ENCODE measurements at places on chromosomes 12 and 14.

- DNase-seq = no peak
Measured at GRCh38 chr12:88931598-88931997, 351.3 kb upstream of the KITLG start.

- DNase-seq = no peak
Measured at GRCh38 chr14:95679998-95680735, 6.1 kb upstream of the TCL1B start.

DNA sequence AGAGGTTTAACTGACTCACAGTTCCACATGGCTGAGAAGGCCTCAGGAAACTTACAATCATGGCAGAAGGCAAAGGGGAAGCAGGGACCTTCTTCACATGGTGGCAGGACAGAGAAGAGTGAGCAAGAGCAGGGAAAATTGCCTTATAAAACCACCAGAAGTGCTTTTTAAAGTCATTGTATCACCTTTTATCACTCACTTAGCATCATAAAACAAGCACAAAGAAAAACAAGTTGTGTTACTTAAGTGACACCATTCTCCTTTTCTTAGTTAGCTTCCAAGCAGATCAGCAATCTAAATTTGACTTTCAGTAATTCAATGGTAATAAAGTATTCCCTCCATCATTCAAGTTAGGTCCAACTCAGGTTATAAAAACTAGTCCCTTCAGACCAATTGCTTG is 28.5 kb downstream of the OSBPL8 start:
- DNase-seq = no peak

DNA sequence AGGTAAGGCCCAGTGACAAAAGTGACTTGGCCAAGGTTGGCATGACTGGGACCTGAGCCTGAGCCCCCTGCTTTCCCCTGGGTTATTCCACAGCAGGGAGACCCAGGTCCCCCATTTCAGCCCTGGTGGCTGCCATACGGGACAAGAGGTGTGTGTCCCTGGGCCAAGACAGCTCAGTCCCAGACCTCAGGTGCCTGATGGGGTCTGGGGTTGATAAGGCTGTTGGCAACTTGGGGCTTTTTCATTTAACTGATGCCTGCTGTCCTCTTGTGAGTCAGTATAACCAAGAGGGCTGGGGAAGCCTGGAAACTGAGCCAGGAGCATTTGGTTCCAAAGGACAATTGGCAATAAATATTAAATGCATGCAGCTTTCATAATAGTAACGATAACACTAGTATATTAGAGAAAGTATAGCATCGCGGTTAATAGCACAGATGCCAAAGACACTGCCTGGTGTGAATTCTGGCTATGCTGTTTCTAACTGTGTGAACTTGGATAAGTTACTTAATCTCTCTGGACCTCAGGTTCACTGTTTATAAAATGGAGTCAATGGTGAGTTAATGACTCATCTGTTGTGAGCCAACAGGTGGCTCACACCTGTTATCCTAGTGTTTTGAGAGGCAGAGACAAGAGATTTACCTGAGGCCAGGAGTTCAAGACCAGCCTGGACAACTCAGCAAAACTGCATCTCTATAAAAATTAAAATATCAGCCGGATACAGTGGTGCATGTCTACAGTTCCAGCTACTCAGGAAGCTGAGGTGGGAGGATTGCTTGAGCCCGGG is 898 bp downstream of the SDSL start:
- DNase-seq = no peak

- no peak for DNase-seq
Measured at GRCh38 chr14:65169351-65169750, 67.0 kb upstream of the MAX start.

GRCh38 chr12:24746864-24747263 is 202.0 kb downstream of the BCAT1 start:
- DNase-seq = no peak

DNA sequence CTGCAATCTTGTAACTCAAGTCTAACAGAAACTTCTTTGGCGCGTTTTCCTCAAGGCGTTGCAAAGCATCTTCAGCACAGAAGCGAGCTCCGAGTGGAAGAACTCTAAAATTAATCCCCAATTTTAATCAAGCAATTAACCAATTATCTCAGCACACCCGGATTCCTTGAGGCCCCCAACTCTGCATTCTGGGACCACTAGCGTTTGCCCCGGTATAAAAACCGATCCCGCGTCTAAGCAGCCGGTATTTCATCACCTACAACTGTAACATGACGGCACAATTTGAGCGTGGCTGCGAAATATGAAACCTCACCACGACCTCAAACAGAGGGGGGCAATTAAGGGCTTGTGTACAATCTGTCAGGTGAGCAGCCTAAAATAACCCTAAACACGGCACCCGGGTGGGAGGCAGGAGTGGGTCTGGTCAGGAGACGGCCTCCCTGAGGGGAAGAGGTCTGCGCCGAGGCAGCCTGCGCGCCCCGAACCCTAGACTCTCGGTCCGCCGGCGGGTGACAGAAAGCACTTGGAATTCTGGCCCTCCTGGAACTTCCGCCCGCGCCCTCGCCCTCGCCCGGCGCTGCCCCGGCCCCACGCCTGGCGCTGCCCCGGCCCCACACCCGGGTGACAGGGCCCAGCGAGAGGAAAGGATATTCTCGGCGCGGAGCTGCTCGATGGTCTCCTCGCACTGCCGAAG is 594 bp downstream of the ZCCHC8 start:
- no peak for DNase-seq

GRCh38 chr14:34063470-34064164 is 112.7 kb upstream of the EGLN3 start:
- no peak for DNase-seq

DNA sequence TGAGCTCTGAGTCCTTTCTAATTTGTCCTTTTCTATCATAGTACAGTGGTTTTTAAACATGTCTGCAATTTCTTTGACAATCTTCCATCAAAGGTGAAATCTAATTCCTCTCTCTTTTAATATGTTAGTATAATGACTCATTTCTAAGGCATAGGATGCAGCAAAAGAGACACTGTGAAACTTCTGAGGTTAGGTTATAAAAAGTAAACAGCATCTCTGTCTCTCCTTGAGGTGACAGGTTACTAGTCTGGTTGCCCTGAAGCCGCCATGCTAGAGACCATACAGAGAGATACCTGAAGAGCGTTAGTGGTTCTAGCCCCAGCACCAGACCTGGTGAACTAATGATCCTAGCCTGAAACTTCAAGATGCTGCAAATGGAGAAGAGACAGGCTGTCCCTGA is 114.3 kb downstream of the PPM1A start:
- DNase-seq = no peak

DNA sequence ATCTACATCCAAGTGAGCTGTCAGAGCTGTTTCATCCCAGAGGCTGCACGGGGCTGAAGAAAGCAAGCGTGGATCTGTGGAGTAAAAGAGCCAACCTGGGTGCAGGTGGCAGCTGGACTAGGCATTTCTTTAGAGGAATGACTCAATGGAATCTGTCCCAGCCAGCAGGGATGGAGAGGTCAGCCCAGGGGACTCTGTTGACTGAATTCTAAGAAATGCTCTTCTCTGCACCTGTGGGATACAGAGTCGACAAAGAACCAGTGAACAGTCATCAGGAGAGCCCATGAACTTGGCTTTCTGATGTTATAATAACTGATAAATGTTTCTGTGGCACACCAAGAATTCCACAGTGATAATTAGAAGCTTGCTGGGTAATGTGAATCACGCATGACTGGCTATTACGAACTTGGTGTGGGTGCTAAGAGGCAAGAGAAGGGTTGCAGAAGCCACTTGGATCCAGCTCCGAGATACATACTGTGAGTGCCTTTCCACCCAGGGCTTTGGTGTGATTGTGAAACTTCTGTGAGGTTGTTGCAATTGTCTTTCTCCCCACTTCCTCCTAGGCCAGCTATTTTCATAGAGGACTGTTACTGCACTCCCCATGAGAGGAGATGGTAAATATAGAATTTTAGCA is 16.2 kb downstream of the PYGL start:
- DNase-seq = no peak

DNA sequence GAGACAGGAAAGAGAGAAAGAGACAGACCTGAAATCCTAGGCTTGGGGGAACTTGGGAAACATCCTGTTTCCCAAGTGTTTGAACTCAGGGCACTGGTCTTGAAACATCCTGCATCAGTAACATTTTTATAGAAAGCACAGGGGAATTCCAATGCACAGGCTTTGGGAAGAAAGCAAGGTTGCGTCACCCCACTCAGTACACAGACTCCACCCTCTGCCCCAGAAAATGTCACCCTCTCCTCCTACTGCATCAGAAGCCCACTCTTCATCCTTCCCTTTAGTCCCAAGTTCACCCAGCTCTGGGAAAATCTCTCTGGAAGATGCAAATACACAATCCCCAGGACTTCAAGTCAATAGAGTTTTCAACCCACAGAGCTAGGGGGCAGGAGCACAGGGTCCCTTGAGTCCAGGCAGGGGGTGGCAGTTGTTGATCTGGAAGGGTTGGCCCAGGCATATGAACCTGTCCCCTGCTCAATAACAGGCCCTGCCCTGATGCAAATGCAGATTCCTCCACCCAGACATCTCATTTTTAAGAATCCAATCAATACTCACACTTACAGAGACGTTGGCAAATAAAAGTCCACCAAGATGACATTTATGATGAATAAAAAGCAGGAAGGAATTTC is 1.7 kb downstream of the RDH16 start:
- no peak for DNase-seq

- DNase-seq = no peak
Measured at GRCh38 chr12:106048676-106049075, 90.1 kb downstream of the NUAK1 start.

DNA sequence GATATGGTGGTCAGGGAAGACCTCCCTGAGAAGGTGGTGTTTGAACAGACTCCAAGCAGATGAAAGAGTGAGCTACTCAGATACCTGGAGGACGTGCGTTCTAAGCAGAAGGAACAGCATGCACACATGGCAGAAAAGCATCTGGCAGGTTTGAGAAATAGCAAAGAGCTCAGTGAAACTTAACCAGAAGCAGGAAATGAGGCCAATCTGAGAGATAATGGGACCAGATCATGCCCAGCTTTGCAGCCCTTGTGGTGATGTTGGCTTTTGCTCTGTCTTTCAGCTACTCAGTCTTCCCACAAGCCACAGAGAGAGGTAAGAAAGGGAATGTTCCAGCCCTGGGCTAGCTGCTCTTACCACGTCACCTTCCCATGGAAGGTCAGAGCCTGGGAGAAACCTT is 176.3 kb upstream of the GSC start:
- no peak for DNase-seq

- DNase-seq = no peak
Measured at GRCh38 chr12:14900521-14901227, 15.0 kb upstream of the MGP start.

DNA sequence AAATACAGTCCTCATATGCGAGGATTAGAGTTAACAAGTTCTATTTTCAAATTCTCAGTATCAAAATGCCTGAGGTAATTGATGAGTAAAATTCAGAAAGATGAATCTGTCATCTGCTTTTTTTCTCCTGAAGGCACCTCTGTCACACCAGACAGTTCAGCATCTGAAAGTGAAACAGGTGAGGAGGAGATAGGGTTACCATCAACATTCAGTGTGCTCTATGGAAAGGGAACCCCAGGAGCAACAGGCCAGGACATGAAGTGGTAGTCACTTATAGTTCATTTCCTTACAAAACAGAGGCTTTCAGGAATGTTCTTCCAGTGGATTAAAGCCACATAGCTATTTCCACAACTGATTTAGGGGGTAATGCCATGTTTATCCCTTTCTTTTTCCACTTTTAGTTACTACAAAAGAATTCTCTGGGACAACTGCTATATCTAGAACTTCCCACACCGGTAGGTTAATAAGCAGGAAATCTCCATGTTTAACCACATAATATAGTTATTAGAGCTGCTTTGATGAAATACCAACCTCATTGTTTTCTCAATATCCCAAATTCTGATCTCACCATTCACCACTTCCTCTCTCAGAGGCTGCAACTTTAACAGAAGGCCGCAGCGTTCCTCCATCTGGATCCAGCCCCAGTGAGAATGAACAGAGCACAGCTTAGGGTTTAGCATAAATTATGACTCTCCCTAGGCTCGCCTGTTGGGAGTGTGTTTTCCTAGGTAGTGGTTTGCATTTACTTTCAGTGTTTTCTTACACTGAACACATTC is 177.0 kb upstream of the CNTN1 start:
- no peak for DNase-seq

- DNase-seq = no peak
Measured at GRCh38 chr12:129305851-129306250, 452.6 kb downstream of the GLT1D1 start.

All from activated CD8-positive, alpha-beta memory T cell treated with anti-CD3 and anti-CD28 coated beads for 1 hour (primary cell).